ENCODE measurements at places on chromosomes 13 and 19.

GRCh38 chr13:24124789-24125476, 35.6 kb upstream of the SPATA13 start:
- no peak for DNase-seq

- DNase-seq: no peak
Measured at GRCh38 chr19:1409204-1410005, 2.0 kb downstream of the DAZAP1 start.

- no peak for DNase-seq
Measured at GRCh38 chr13:91817250-91817649, 418.8 kb downstream of the GPC5 start.

GRCh38 chr19:58380037-58380661, 681 bp downstream of the ZNF837 start:
- DNase-seq: no peak

DNA sequence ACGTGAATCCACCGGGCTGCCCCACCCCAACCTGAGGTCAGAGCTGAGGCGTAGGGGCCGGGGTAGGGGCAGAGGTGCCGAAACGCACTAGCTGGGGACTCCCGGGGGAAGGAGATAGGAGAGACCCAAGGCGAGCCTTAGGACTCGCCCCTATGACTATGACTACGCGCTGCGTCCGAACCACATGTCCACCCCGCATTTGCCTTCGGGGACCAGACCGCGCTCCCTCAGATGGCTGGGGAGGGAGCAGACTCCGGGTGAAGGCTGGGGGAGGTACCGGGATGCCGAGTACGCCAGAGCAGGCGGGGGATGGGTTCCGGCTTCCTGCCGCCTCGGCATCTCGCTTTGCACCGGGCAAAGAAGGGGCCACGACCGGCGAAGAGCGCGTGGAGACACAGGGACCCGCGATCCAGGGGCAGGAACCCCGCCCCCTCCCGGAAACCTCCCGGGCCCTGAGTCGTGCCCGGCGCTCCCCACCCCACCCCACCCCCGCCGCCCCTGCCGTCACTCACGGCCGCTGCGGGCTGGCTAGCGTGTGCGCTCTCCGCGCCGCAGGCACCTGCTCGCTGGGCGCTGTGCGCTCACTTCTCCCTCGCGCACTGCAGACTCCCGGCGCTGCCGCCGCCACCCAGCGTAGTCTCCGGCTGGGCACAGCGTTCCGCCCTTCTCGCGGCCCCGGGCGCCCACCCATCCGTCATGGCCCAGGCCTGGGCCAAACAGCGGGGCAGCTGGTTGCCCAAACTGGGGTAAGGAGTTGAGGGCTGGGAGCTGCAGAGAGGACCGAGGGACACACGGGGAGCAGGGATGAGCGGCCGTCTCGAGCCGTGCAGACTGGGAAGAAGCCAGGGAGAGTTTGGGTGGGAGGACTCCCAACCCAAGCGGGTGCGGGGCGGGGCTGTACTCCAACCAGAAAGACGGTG, 622 bp upstream of the VSTM2B start:
- no peak for DNase-seq

- DNase-seq: no peak
Measured at GRCh38 chr13:20717581-20718542, 14.4 kb downstream of the IL17D start.

GRCh38 chr13:27026396-27026795, 145.2 kb downstream of the USP12 start:
- DNase-seq: no peak

GRCh38 chr13:114143806-114144605, 11.6 kb upstream of the RASA3 start:
- DNase-seq: no peak

GRCh38 chr13:33464345-33464744, 178.8 kb upstream of the STARD13 start:
- DNase-seq: no peak

GRCh38 chr19:12984143-12984627, 11.1 kb upstream of the NFIX start:
- no peak for DNase-seq

GRCh38 chr19:7883796-7884570, 4.3 kb upstream of the LRRC8E start:
- DNase-seq: no peak

DNA sequence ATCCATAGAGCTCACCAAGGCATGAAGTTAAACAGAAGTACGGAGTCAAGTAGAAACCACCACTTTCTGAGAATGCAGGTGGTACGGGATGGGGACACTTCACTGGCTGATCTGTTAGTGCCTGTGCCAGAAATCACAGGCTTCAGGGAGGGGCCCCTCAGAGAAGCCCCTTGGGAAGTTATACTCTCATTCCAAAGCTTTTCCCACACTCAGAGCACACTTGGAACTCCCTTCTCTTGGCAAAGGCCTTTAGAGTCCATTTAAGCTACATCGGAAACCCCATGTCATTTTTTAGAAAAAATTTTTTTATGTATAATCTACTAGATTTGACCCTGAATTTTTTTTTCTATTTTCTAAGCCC, 80.7 kb upstream of the WASF3 start:
- no peak for DNase-seq

GRCh38 chr19:5345895-5346386, 5.3 kb upstream of the PTPRS start:
- peak; percentile 20 for DNase-seq

DNA sequence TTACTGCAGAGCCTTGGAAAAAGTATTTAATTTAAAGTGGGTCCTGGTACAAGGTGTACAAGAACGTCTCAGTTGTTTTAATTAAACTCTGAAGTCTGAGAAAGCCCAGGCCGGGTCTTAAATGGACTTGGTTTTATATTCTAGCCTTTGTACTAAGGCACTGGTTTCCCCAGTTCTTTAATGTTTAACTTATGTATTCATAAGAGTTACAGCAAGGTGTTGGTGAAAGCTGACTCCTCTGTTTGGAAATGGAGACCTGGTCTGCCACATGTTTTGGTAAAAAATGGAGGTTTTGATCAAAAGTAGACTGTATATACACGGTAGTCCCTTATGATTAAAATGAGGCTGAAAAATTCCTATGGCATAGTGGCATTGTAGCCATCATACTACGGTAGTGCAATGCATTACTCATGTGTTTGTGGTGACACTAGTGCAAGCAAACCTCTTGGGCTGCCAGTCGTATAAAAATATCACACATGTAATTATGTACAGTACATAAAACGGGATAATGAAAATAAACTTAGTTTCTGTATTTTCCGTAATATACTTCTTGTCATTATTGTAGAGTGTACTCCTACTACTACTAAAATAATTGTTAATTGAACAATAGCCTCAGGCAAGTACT, 883.4 kb upstream of the SPRY2 start:
- DNase-seq: no peak

- DNase-seq: no peak
Measured at GRCh38 chr19:4584670-4585460, 25.4 kb upstream of the SEMA6B start.

- DNase-seq: peak; percentile 76
Measured at GRCh38 chr13:98279473-98280175, 102.6 kb upstream of the RNF113B start.

DNA sequence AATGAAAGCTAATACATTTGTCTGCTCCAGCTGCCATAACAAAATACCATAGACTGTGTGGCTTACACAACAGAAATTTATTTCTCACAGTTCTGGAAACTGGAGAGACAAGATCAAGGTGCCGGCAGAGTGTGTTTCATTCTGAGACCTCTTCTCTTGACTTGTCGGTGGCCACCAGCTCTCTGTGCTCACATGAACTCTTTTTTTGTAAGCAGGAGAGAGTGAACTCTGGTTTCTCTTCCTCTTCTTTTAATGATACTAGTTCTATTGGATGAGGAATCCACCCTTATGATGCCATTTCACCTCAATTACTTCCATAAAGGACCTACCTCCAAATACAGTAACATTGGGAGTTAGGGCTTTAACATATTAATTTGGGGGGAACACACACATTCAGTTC, 11.7 kb downstream of the KCTD12 start:
- DNase-seq: no peak

DNA sequence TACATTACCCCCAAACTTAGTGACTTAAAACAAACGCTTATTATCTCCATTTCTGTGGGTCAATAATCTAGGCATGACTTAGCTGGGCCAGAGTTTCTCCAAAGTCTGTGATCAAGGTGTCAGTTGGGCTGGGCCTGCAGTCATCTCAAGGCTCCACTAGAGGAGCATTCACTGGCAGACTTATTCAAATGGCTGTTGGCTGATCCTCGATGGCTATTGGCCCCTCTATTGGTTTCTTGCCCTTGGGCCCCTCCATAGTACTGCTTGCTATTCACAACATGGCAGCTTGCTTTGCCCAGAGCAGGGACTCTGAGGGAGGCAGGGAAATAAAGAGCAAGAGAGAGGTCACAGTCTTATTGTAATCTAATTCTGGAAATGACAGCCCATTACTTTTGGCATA, 57.6 kb downstream of the RCBTB2 start:
- DNase-seq: no peak

GRCh38 chr19:29793116-29793727, 18.6 kb upstream of the CCNE1 start:
- no peak for DNase-seq

GRCh38 chr19:33690378-33691029, 68.8 kb downstream of the CHST8 start:
- no peak for DNase-seq

DNA sequence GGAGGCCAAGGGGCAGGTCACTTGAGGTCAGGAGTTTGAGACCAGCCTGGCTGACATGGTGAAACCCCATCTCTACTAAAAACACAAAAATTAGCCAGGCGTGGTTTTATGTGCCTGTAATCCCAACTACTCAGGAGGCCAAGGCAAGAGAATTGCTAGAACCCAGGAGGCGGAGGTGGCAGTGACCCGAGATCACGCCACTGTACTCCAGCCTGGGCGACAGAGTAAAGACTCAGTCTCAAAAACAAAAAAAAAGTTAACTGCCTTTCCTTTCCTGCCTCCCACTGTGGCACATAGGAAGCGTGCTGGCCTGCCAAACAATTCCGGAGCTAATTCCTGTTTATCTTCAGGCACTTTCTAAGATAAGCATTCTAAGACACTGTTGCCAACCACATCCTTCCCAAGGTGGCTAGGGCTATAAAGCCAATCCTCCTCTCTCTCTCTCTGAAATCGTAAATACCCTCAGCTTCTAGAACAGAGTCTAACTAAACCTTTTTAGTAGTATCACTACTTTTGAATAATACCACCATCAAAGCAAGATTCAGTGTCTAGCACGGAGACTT, 21.6 kb downstream of the SLC25A30 start:
- DNase-seq: no peak

GRCh38 chr13:36839281-36839680, 20.3 kb downstream of the RFXAP start:
- no peak for DNase-seq

DNA sequence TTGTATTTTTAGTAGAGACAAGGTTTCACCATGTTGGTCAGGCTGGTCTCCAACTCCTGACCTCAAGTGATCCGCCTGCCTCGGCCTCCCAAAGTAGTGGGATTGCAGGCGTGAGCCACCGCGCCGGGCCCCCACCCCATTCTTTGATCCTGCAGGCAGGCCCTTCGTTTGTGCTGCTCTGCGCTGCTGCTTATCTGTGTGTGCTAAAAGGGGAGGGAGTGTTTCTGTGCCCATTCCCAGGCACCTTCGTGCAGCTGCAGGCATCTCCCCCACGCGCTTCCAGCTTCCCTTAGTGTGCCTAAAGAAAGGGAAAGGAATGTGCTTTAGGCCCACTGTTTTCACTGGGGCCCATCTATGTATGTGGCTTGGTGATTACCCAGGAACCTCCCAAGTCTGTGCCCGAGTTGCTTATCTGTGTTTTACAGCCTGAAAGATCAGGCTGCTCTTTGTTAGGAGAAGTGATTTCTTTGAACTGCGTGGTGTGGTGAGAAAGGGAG, 27.2 kb downstream of the EPN1 start:
- DNase-seq: no peak

DNA sequence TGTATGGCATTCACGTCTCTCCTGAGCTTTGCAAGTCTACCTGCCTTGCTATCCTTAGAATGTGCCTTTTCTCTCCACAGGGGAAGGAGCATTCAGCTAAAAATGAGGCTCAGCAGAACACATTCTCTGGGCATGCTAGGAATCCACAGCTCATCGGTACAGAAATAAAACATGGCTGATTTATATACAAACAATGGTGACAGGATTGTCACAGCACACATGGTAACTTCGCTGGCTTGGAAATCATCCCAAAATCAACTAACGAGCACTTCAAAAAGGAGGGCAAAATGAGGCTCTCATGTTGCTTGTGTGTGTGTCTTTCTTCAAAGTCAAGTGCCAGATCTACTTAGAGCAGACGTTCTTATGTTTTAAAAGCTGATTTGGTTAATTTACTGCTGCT, 373.0 kb downstream of the FGF14 start:
- DNase-seq: no peak

- peak; percentile 35 for DNase-seq
Measured at GRCh38 chr19:41785653-41786052, 10.7 kb upstream of the CEACAM3 start.

GRCh38 chr19:48603001-48603400, 3.5 kb upstream of the SPACA4 start:
- DNase-seq: no peak

DNA sequence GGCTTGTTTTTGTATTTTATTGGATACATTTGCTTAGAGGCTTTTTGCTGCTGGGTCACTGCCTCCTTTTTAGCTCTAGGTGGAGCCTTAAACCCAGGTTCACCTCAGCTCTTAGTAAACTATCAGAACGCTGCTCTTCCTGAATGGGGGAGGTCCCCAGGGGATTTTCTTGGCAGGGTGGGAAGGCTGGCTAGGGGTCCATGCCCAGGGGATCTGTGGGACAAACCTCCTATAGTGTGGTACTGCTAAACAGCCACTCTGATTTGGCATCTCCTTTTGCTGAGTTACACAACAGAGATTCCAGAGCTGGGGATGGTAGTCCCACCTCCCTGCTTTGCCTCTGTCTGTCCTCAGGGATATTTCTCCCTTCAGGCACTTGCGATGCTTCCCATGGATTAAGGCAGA, 204.9 kb downstream of the ZIC5 start:
- no peak for DNase-seq
